Epithelial cell of prostate (primary cell): ENCODE measurements at places on chromosomes 1 and 21.
A peak's percentile ranks its signal among the peaks of the same experiment; 100 is the strongest.

- no peak for DNase-seq
Observed at GRCh38 chr1:118303534-118303933, 118.5 kb upstream of the SPAG17 start.

- no peak for DNase-seq
Observed at GRCh38 chr1:116232989-116233514, 121.9 kb downstream of the MAB21L3 start.

- DNase-seq, result no peak
Observed at GRCh38 chr1:183632964-183633363, 2.6 kb downstream of the ARPC5 start.

DNA sequence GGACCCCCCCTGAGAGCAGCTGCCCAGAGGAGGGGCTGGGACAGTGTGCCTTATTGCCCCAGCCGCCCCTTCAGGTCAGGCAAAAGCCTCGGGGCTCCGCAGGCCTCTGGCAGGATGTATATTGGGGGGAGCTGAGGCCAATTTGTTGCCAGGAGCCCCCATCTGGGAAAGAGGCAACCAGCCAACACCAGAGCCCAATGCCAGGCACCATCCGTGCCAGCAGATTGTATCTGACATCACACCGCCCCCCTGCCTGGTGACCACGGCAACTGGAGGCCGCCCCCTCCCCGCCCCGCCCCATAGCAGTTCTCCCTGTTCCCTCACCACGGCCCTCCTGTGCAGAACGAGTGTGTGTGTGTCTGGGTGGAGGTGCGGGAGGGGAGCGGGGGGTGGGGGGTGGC is 3.6 kb upstream of the PLEKHG5 start:
- DNase-seq, result no peak

- DNase-seq, result peak; percentile 18
Observed at GRCh38 chr1:159786966-159787365, 6.2 kb downstream of the DUSP23 start.

GRCh38 chr1:174393885-174394284 is 53.9 kb upstream of the GPR52 start:
- no peak for DNase-seq
